ENCODE measurements at places on chromosomes 3 and 15.

- H3K27ac ChIP-seq = no peak overlapping the region
- DNase-seq = no peak
- H3K4me3 ChIP-seq = no peak overlapping the region
- no peaks in the 10 kb centered on the region for H3K4me1 ChIP-seq
Measured at GRCh38 chr3:188270423-188270972, 116.5 kb downstream of the LPP start.

- H3K36me3 ChIP-seq = peaks cover 7% of the 10 kb centered on the region
- H3K27me3 ChIP-seq = no peaks in the 10 kb centered on the region
- no peaks in the 10 kb centered on the region for H3K4me1 ChIP-seq
- H3K4me3 ChIP-seq = no peak overlapping the region
Measured at GRCh38 chr3:94115482-94115881, 52.6 kb downstream of the NSUN3 start.

GRCh38 chr15:42065033-42065432 is 29.3 kb downstream of the PLA2G4D start:
- H3K36me3 ChIP-seq = no peaks in the 10 kb centered on the region
- no peak for DNase-seq
- no peak overlapping the region for H3K27ac ChIP-seq

DNA sequence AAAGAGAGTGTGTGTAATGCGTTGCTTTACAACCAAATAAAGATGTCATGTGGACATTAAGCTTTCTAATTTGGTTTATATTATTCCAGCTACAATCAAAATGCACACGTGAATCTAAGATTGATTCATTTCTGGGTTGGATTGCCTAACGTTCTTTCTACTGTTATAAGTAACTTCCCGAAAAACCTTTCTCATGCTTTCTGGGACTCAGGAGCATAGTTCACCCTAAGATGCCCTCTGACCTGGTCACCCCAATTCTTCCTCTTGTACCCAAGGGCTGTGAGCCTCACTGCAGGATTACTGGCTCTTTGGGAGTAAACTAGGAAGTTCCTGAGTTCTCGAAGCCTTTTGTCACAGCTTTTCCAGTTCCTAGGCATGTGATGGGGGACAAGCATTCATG is 12.7 kb upstream of the LMCD1 start:
- H3K4me3 ChIP-seq = no peak overlapping the region
- H3K36me3 ChIP-seq = no peaks in the 10 kb centered on the region
- no peaks in the 10 kb centered on the region for H3K27me3 ChIP-seq
- no peaks in the 10 kb centered on the region for H3K4me1 ChIP-seq
- H3K27ac ChIP-seq = no peak overlapping the region
- DNase-seq = no peak

GRCh38 chr3:194654443-194654842 is 17.5 kb downstream of the LSG1 start:
- H3K36me3 ChIP-seq = peaks cover 7% of the 10 kb centered on the region
- H3K27me3 ChIP-seq = no peaks in the 10 kb centered on the region
- H3K4me3 ChIP-seq = no peak overlapping the region
- H3K4me1 ChIP-seq = peaks cover 8% of the 10 kb centered on the region
- peak; percentile 23 for DNase-seq

GRCh38 chr15:87610366-87610765 is 646.2 kb downstream of the NTRK3 start:
- no peak overlapping the region for H3K4me3 ChIP-seq
- no peaks in the 10 kb centered on the region for H3K27me3 ChIP-seq
- no peaks in the 10 kb centered on the region for H3K4me1 ChIP-seq
- no peak overlapping the region for H3K27ac ChIP-seq

- H3K27me3 ChIP-seq = no peaks in the 10 kb centered on the region
- no peaks in the 10 kb centered on the region for H3K36me3 ChIP-seq
- H3K4me1 ChIP-seq = peaks cover 10% of the 10 kb centered on the region
- peak overlapping the region; percentile 86 for H3K4me3 ChIP-seq
- H3K27ac ChIP-seq = peak overlapping the region; percentile 97
Measured at GRCh38 chr3:12663401-12663935, 449 bp downstream of the RAF1 start.

DNA sequence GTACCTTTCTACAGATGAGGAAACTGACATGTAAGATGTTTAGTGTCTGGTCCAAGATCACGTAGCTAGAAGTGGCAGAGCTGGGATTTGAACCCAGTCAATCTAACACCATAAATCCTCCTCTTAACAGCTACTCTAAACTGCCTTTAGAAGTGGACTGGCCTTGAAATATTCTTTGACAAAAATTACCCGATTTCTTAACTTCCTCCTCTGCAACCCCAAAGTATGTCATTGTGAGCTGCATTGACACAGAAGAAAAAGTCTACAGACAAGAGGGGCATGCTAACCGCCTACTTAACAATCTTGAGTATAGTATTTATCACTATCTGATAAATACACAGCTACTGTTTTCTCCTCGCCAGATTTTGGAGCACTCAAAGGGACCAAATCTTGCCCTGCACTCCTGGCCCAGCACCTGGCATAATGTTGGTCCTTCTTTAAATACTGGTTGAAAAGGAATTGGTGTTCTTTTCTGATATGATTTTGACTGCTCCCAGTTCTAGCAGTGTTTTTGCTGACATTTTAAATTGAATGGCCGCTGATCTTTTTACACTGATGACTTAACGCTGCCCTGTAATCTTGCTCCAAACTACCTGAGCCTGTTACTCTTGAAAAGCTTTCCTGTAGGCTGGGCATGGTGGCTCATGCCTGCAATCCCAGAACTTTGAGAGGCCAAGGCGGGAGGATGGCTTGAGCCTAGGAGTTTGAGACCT is 36.9 kb downstream of the ITPR1 start:
- no peaks in the 10 kb centered on the region for H3K4me1 ChIP-seq
- no peak overlapping the region for H3K4me3 ChIP-seq
- H3K36me3 ChIP-seq = peaks cover 2% of the 10 kb centered on the region
- no peak for DNase-seq

DNA sequence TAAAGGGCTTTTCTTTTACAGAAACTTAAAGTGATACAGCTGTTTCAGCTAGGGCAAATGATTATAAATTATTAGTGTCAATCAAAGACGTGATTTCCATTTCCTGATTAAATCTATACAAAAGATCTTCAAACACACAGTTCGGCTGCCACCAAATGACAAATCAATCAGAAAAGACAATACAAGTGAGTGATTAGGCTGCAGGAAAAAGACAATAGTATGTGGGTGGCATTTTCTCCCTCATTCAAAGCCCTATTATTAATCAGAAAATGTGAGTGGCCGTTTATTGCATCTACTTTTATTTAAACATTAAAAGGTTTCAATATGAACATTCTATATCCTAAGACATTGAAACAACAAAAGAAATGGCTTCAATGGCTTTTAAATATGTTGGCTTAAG is 895.6 kb upstream of the ROBO1 start:
- no peak overlapping the region for H3K4me3 ChIP-seq
- H3K27me3 ChIP-seq = no peaks in the 10 kb centered on the region
- no peak overlapping the region for H3K27ac ChIP-seq
- H3K4me1 ChIP-seq = no peaks in the 10 kb centered on the region
- no peaks in the 10 kb centered on the region for H3K36me3 ChIP-seq
- DNase-seq = no peak

GRCh38 chr3:11553436-11554235 is 90.1 kb downstream of the VGLL4 start:
- no peak overlapping the region for H3K4me3 ChIP-seq
- peaks cover 7% of the 10 kb centered on the region for H3K36me3 ChIP-seq
- H3K4me1 ChIP-seq = no peaks in the 10 kb centered on the region

DNA sequence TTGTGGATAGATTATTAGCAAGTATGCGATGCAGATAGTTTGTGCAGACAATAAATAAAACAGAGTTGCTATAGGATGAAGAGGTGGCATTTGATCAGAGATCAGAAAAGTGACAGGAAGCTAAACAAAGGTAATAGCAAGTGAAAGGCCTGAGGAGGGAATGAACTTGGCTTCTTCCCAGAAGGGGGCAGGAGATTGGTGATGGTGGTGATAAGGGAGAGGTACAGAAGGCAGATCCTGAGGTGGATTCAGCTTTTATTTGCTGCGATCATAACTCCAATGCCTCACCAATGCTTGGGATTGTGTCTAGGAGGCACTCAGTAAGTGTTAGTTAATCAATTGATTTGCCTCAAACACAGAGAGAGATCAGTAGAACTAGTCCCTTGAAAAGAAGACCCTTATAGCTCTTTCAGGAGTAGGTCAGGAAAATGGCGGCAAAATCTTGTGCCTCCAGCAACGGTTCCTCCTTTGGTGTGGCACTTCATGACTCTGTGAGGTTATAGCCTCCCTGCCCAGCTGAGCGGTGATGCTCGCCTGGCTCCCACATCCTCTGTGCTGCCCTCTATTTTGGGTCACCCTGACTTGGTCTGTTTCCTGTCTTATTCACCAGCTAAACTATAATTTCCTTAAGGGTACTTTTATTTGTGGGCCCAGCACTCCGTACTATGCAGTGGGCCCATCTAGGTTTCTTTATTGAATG is 37.5 kb downstream of the TGFBR2 start:
- no peaks in the 10 kb centered on the region for H3K36me3 ChIP-seq
- no peaks in the 10 kb centered on the region for H3K27me3 ChIP-seq
- no peak overlapping the region for H3K4me3 ChIP-seq
- no peak overlapping the region for H3K27ac ChIP-seq
- peaks cover 32% of the 10 kb centered on the region for H3K4me1 ChIP-seq

GRCh38 chr15:63483521-63484371 is 20.6 kb upstream of the USP3 start:
- peak overlapping the region; percentile 90 for H3K27ac ChIP-seq
- H3K27me3 ChIP-seq = no peaks in the 10 kb centered on the region
- peaks cover 74% of the 10 kb centered on the region for H3K4me1 ChIP-seq
- H3K36me3 ChIP-seq = no peaks in the 10 kb centered on the region

GRCh38 chr3:150721285-150722130 is 17.8 kb upstream of the ERICH6 start:
- no peaks in the 10 kb centered on the region for H3K27me3 ChIP-seq
- no peaks in the 10 kb centered on the region for H3K4me1 ChIP-seq
- H3K36me3 ChIP-seq = no peaks in the 10 kb centered on the region
- no peak overlapping the region for H3K27ac ChIP-seq
- H3K4me3 ChIP-seq = no peak overlapping the region
- DNase-seq = no peak

GRCh38 chr3:52218937-52219650 is 6.4 kb downstream of the TLR9 start:
- no peak overlapping the region for H3K4me3 ChIP-seq
- peaks cover 4% of the 10 kb centered on the region for H3K36me3 ChIP-seq
- 0 out of 2 replicates have a peak overlapping the region, but pooled peaks have one; percentile 6 for H3K27ac ChIP-seq
- H3K27me3 ChIP-seq = no peaks in the 10 kb centered on the region

DNA sequence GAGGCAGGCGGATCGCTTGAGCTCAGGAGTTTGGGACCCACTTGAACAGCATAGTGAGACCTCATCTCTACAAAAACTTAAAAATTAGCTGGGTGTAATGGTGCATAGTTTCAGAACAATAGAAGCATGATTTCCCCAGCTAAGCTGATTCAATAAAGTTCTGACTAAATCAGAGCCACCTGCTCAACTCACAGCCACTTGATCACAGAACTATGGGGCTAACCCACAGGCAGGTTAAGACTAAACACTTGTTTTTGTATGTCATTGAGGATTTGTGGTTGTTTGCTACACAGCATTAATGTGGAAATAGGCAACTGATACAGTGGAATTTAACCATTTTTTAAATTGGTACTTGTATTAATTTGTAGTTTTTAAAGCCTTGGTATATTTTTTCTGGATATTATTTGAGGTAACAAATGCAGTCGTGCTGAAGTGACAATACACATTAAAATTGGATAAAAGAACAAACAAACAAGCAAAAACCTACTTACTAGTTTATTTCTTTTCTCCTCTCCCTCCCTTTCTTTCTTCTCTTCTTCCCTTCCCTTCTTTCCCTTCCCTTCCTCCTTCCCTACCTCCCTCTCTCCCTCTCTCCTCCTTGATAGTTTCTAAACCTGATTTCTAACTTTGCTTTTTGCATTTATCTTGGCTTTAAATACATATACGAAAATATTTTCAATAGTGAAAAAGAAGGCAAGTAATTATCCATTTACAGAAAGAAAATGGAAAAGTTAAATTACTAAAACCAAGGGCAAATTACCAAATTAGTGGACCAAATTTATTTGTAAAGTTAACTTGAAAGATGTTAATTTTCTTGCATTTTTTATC is 32.1 kb downstream of the OXSM start:
- DNase-seq = no peak
- H3K27ac ChIP-seq = no peak overlapping the region
- peaks cover 3% of the 10 kb centered on the region for H3K4me1 ChIP-seq
- H3K4me3 ChIP-seq = no peak overlapping the region
- no peaks in the 10 kb centered on the region for H3K36me3 ChIP-seq

DNA sequence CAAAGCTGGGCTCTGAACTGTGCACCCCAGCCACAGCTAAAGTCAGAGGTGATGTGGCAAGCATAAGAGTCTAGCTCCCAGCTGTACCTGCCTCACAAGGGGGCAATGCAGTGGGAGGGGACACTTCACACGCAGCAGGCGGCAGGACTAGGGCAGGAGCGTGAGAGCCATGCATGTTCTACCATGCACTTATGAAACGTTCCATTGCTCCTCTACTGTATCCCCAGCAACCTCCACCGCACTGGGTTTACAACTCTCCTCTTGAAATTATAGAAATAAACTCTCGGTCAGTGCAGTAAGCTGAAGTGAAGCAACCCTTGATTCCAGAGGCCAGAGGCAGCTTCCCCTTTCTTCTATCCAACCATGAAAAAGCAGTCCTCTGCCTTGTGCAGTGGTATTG is 298.6 kb upstream of the STT3B start:
- H3K27me3 ChIP-seq = no peaks in the 10 kb centered on the region
- H3K4me3 ChIP-seq = no peak overlapping the region
- H3K36me3 ChIP-seq = no peaks in the 10 kb centered on the region
- DNase-seq = no peak
- peaks cover 32% of the 10 kb centered on the region for H3K4me1 ChIP-seq

GRCh38 chr3:52688266-52688665 is 2.4 kb downstream of the GNL3 start:
- H3K4me1 ChIP-seq = peaks cover 17% of the 10 kb centered on the region
- DNase-seq = no peak
- H3K27me3 ChIP-seq = no peaks in the 10 kb centered on the region
- no peak overlapping the region for H3K27ac ChIP-seq
- H3K4me3 ChIP-seq = peak overlapping the region; percentile 91
- peaks cover 16% of the 10 kb centered on the region for H3K36me3 ChIP-seq

DNA sequence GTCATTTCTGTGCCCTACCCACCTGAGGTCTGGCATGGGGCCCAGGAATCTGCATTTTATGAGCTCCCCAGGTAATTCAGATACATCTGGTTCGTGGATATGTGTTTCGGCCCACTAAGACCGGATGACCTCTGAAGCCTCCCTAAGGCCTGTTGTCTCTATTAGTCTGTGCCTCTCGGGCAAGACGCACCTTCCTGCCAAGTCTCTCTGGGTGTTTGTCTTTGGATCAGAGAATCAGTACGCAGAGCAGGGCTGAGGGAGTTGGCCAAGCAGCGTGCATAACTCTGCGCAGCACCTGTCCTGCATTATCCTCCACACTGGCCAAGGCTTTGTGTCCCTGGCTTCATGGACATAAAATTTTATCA is 181.0 kb downstream of the THSD4 start:
- no peak for DNase-seq
- no peaks in the 10 kb centered on the region for H3K27me3 ChIP-seq
- no peaks in the 10 kb centered on the region for H3K36me3 ChIP-seq
- H3K4me3 ChIP-seq = no peak overlapping the region
- no peak overlapping the region for H3K27ac ChIP-seq

All from GM12878 (cell line).